ENCODE measurements at places on chromosomes 16 and 17. TPM values are rescaled to one million over a fixed set of nuclear protein-coding genes. Genes with fewer than 3 reads are reported as not detected.

- no peak for DNase-seq
Observed at GRCh38 chr17:6674586-6674985, 23.0 kb downstream of the C17orf100 start.

- no peak for DNase-seq
Observed at GRCh38 chr17:28317966-28318758, 838 bp upstream of the TMEM97 start.

- DNase-seq, result no peak
Observed at GRCh38 chr16:87086575-87086974, 230.6 kb downstream of the C16orf95 start.

DNA sequence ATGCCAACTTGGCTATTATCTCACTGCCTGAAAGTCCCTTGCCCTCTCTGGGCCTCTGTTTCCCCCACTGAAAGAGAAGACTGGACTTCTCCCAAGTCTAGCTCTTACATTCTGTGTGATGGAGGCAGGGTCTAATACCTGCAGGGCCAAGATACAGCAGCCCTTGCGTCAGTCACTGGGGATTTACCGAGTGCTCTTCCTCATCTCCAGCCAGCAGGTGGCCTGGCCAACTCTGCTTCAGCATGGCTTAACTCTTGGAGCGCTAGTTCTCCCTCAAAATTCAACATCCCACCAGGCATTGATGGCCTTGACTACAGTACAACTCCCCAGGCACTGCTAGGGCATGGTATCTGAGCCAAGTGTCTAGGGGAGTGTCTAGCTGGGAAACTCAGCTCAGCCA, 19.9 kb upstream of the MTMR4 start:
- DNase-seq, result no peak

RBFOX1 gene
- 0.52 TPM for total RNA-seq

GRCh38 chr16:4140652-4141051, 24.4 kb upstream of the ADCY9 start:
- no peak for DNase-seq

SP6 gene
- 0.28 TPM for total RNA-seq

DNA sequence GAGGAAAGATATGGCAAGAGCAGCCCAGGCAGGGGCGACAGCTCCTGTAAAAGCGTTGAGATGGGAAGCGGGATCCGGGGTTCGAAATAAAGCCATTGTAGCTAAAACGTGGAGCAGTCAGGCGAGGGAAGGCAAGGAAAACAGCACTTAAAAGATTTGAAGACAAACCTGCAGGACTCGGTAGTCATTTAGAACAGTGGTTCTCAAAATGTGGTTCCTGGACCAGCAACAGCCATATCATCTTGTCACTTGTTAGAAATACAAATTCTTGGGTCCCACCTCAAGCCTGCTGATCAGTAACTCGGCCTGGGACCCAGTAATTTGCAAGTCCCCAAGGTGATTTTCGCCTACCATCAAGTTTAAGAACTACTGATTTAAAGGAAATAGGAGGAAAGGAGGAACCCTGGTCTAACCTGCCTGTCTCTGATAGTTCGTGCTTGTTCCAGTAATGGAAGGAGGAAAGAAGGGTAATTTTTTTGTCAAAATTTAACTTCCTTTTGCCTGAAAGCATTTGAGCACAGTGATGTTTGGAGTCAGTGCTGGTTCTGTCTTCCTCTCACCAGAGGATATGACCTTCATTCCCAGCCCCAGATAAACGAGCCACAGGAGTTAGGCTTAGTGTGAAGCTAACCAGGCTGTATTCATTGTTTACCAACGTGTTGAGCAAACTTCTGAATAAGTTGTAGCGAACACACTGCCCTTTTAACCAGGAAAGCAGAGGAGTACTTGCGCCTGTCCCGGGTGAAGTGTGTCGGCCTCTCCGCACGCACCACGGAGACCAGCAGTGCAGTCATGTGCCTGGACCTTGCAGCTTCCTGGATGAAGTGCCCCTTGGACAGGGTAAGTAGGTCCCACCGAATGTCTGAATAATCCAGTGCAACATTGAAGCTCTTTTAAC, 1.1 kb downstream of the ORC6 start:
- no peak for DNase-seq

TMEM114 gene
- 0.14 TPM for total RNA-seq

DNA sequence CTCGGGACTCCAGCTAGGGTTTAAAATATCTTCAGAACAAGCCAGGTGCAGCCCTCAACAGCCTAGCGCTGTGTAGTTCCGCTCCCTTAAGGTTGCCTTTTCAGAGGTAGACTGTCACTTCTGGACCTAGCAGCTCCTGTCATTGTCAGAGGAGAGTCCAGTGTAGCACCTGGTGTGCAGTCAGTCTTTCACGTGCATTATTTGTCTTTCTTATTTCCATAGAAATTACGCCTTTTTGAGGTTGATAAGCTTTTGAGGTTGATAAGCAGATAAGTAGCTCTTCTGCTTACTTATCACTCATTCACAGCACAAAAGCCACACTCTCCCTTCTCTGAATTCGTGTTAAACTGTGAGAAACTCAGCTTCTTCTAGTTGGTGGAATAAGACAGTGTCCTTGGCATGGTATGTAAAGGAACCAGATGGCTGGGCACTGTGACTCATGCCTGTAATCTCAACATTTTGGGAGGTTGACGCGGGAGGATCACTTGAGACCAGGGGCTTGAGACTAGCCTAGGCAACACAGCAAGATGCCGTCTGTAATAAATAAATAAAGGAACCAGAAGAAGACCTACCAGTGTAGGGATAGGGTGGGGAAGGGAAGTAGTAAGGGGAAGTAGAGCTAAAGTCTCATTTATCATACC, 10.2 kb downstream of the EEF2K start:
- DNase-seq, result peak; percentile 43

- no peak for DNase-seq
Observed at GRCh38 chr16:1708768-1709180, 2.8 kb downstream of the MAPK8IP3 start.

DNA sequence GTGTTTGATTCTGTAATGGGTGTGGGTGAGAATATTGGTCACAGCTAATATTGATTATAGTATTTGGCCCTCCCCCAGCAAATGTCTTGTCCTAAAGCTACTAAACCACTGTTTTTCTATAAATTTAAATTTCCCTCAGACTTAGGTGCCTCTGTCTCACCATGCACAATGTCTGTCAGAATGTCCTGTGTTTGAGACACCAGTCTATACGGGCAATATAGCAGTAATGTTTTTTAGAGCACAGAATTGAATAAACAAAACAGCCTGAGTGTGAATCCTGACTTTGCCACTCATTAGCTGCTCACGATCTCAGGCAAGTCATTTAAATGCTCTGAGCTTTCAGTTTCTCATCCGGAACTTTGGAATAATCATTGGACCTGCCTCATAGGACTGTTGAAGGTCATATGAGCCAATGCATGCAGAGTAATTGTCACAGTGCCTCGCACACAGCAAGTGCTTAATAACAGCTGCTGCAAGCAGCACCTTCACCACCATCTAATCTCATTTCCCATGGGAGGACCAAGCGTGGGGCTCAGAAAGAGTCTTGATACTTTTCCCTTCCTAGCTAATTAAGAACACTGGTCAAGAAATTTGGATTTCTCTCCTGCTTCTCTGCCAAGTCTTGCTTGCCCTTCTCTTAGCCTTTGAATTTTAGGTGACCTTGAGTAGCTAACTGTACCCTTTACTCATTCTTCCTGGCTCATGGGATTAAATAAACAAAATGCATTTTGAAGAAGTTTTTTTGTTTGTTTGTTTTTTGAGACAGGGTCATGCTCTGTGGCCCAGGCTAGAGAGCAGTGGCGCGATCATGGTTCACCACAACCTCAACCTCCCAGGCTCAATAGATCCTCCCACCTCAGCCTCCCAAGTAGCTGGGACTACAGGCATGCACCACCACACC, 9.8 kb downstream of the HLF start:
- no peak for DNase-seq

- DNase-seq, result no peak
Observed at GRCh38 chr16:78116946-78117345, 17.5 kb downstream of the WWOX start.

DNA sequence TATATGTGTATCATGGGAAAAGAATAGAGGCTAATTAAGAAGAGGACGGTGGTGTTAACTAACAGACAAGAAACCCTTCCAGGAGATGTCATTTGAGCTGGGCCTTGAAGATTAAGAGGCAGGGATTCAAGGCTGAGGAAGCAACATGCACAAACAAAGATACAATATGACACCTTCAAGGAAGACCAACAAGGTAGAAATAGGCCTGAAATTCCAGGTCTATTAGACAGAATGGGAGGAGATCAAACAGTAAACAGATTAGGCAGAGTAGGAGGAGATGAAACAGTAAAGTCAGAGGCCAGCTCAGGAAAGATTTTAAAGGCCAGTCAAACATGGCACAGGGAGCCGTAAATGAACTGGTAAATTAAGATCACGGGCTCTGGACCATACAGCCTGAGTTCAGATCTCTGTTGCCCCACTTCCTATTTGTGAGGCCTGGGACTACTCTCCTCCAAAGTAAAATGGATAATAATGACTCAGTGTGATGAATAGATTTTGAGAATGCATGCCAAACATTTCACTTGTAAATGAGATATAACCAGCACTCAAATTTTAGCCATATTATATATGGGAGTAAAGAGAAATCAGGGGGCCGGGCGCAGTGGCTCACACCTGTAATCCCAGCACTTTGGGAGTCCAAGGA, 38.9 kb downstream of the USP31 start:
- DNase-seq, result no peak

DNA sequence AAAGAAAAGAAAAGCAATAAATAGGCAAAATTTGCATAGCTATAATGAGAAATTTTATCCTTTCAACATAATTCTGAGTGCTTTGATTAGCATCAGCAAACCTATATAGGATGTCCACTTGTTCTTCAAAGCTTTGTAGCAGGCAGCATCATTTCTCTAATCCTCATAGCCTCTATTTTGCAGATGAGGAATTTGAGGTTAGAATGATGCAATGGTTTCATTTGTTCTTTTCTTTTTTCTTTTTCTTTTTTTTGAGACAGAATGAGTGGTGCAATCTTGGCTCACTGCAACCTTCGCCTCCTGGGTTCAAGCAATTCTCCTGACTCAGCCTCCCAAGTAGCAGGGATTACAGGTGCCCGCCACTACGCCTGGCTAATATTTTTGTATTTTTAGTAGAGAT, 594.4 kb downstream of the TOX3 start:
- DNase-seq, result no peak

TRIM47 gene
- 12.6 TPM for total RNA-seq

GRCh38 chr16:19894586-19894985, 9.9 kb upstream of the GPRC5B start:
- DNase-seq, result no peak

DNA sequence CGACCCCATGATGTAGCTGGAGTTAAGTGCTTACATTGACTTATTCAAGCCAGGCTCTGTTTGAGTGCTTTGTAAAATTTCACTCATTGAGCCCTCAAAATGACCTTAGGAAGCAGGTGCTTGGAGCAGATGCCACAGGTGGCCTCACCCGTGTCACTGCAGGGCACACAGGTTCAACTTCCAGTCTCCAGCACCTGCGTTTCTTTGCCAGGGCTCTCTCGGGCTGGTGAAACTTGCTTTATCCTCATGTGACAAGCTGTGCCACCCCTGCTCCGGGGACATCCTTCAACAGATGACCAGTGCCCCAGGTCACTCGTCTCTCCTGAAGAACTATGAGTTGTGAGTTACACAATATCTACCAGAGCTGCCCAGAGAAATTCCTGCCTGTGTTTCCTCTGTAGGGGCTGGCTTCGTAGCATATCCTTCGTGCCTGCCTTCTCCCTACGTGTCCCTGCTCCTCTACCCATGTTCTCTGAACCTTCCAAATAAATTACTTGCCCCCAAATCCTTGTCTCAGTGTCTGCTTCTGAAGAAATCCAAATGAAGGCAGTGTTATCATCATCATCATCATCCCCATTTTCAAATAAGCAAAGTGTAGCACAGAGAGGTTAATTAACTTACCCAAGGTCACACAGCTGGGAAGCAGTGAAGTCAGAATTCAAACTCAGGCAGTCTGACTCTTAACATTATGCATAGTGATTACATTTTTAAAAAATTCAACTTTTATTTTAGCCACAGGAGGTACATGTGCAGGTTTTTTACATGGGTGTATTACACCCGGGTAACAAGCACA, 352.5 kb downstream of the NPIPA8 start:
- no peak for DNase-seq

DNA sequence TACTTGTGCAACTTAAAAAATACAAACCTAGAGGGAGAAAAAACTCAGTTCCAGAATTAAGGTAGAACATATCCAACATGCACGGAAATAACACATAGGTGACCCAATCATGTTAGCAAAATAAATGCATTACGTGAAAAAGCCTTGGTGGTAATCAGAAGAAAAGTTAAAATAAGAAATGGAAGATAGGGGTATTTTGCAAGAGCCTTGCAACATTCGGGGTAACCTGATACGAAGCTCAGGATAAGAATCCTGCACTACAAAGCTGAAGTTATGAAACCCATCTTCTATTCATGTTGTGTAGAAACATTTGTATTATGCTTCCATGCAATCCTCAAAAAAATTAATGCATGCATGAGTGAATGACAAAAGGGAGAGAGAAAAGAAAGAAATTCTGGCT, 33.1 kb downstream of the CHCT1 start:
- no peak for DNase-seq

- no peak for DNase-seq
Observed at GRCh38 chr17:47208744-47209488, at the start of gene MYL4. Gene MYL4, plus strand, starts transcription at chr17:47209348. Its CDS starts 75 bp downstream, at chr17:47209423.

DNA sequence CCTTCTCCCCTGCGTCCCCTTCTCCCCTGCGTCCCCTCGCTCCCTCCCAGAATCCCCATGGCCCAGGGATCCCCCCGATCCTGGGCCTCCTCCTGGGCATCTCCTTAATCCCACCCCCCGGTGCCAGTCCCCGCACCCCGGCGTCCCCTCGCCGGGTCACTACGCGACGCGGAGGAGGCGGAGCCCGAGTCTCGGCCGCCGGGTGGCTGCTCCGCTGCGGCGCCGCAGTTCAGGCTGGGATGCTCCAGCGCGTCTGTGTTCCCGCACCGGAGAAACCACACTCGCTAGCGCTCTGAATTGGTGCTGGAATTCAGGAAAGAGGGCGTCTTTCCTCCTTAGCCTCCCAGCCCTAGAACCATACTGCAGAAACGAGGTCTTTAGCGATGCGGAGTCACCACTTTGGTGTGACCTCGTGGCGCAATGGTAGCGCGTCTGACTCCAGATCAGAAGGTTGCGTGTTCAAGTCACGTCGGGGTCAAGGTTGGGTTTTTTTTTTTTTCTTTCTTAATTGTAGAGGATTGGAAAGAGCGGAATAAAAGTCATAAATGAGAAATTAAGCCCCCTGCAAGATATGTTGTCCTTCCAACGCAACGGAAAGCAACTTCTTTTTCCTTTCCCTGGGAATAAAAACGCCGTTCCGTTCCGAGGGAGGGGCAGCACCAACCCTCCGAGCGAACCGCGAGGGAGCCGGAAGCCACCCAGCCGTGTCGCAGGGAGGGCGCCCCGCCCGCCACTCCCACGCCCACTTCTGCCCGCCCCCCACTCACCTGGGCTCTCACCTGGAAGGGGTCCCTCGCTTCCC, 25.7 kb upstream of the SLC47A1 start:
- DNase-seq, result peak; percentile 64

RMI2 gene
- total RNA-seq, result 29.2 TPM

- no peak for DNase-seq
Observed at GRCh38 chr16:11331967-11332366, 13.3 kb upstream of the RMI2 start.

KRTAP9-6 gene
- total RNA-seq, result not detected
